Activated naive CD4-positive, alpha-beta T cell treated with anti-CD3 and anti-CD28 coated beads, Interleukin-2, amount 50 U/mL, for 72 hours (primary cell): ENCODE measurements at places on chromosomes 3 and 15.

DNA sequence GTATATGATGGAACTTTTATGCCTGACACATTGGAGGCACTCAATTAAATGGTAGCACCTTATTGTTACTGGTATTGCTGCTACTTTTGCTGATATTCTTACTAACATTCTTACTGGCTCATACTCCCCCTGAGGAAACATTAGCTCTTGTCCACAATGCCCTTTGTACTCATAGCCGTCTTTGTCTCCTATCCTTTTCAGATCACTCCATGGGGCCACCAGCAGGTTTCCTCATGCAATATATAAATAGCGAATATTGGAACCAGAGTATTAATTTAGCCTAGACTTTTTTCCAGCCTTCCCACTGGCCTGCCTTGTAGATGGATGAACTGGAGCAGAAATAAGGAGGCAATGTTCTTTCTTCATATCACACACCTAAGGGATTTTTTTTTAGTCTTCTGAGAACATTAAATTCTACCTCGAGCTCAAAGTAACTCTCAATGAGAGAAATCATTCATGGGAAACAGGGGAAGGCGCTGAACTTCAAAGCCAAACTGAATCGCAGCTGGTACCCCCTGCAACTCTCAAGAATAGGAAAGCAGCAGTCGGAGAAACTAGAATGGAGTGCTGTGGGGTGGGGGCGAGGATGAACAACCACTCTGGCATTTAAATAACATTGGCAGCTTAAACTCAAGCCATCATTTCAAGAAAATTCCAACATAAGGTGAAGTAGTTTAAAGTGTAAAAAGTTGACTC, 300.3 kb downstream of the TAFA4 start:
- no peak for DNase-seq

DNA sequence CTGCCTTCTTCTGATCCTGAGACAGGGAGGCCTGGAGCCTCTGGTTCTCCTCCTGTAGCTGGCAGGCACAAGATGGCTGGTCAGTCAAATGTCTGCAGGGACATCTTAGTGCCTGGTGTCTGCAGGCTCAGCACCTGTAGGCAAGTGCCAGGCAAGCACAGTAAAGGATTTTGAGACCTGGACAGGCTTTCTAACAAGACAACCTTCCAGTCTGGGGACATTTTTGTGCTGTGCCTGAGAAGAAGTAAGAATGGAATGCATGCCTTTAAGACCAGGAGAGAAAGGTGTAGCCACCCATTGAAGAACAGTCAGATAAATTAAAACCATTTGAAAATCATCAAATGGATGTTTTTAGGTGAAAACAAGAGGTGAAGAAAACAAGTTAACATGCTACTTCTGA, 31.2 kb downstream of the DZIP1L start:
- DNase-seq, result no peak

- DNase-seq, result no peak
Measured at GRCh38 chr15:68427366-68427765, 4.6 kb downstream of the ITGA11 start.

DNA sequence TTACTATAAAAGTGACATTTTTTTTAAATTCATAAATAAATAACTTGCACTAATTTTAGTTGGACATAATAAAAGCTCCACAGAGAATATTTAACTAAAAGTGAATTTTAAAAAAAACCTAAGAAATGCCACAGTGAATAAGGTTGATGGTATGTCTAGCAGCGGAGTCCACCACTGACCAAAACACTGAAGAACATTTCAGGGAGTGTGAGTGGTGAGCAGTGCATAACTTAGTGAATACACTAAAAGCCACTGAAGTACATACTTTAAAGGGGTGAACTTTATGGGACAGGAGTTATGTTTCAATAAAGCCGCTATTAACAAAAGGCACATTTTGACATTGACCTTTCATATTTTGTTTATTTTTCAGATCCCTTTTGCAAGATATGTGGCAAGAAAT, 32.3 kb downstream of the SRP14 start:
- DNase-seq, result no peak

GRCh38 chr3:35257641-35258040, 381.7 kb upstream of the ARPP21 start:
- DNase-seq, result no peak

- DNase-seq, result no peak
Measured at GRCh38 chr3:3101660-3102458, 8.3 kb downstream of the IL5RA start.

DNA sequence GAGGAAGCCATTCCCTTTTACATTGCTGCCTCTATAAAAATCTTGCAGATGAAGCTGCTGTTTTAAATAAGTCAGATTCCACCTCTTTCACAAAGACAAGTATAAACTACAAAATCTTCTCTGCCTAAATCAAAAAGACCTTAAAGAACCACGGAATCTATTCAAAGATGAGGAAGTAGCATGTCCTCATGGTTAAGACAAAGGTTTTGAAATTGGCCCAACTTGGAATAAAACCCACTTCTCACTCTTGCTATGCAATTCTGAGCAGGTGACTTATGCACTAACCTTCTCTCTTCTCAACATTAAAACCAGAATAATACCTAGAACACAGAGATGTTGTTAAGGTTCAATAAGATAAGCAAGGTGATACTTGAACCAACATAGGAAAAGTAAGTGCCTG, 97.6 kb downstream of the FOXP1 start:
- DNase-seq, result no peak

DNA sequence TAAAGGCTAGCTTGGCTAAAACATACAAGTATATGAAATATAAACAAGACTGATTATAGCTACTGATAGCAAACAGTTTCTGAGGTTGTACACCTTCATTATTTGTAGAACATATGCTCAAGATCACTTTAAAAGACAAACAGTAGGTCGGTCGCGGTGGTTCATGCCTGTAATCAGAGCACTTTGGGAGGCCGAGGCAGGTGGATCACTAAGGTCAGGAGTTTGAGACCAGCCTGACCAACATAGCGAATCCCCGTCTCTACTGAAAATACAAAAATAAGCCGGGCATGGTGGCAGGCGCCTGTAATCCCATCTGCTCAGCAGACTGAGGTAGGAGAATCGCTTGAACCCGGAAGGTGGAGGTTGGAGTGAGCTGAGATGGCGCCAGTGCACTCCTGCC, 80.3 kb downstream of the SMARCC1 start:
- no peak for DNase-seq

DNA sequence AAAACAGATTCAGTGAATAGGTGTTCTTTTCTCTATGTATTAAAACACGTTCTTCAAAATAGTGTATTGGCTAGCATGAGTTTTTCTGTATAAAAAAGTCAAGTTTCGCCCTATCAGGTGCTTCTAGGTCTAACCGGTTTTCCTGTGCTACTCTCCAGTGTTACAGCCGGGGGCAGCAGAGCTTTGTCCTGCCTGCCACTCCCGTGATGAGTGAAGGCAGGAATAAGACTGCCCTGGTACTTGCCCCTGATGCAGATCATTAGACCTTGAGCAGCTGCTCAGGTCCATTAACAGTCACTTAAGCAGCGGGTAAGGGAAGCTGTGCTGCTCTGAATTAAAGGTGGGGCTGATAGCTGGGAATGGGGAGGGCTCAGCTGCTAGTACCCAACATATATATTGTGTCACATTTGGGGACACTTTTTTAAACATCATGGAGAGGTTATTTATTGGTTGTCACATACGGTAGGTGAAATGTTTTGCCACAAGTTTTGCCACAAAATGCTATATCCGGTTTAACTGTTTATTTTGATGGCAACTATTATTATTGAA, 1.3 kb upstream of the UNC13C start:
- DNase-seq, result no peak

GRCh38 chr3:6994081-6994668, 133.3 kb downstream of the GRM7 start:
- DNase-seq, result no peak
